CD4-positive, alpha-beta T cell treated with Interleukin-17A for 4 hours (primary cell): ENCODE measurements at places on chromosomes 13 and 19.
A peak's percentile ranks its signal among the peaks of the same experiment; 100 is the strongest.

- DNase-seq: no peak
Measured at GRCh38 chr19:40815223-40815622, 16.2 kb downstream of the EGLN2 start.

- no peak for DNase-seq
Measured at GRCh38 chr13:47258384-47258783, 361.5 kb upstream of the HTR2A start.

GRCh38 chr13:101425623-101426022 is 9.3 kb upstream of the NALCN start:
- no peak for DNase-seq

GRCh38 chr19:12994701-12995595 is at the start of gene NFIX:
NFIX (plus strand) TSS chr19:12995475; CDS start chr19:12995838, 363 bp downstream.
- DNase-seq: peak; percentile 75

- DNase-seq: no peak
Measured at GRCh38 chr19:46250076-46250735, 20.7 kb downstream of the IGFL1 start.

- DNase-seq: no peak
Measured at GRCh38 chr13:93505104-93505952, 278.7 kb downstream of the GPC6 start.

DNA sequence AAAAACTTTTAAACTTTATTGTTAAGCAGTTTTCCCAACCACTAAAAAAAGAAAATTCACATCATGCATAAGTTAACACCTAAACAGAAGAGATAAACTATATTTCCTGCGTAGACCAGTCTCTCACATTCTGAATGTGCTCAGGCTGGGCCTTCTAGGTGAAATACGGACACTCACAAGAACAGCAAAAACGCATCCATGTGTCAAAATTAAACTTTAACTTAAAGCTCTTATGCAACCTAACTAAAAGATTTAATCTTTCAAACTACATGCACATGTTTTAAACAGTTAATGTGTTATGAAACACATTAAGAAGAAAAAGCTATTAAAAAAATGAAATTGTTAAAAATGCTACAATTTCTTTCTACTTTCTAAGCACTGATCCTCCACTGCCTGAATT is 2.6 kb downstream of the SAFB2 start:
- DNase-seq: no peak

DNA sequence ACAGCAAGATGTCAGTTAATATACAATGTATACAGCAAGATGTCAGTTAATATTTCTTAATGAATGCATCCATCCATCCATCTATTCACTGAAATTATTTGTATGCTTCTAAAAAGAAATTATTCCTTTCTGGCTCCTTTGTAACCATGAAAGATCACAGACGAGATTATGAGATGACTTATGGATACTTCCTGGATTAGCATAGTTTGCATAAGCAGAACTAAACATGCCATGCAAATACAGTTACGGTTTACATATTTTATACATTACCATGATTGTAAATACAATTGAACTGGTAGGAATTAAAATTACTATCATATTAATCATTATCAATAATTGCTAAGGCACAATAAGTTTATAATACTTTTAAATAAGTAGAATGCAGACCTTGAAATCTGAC is 32.7 kb downstream of the NALCN start:
- DNase-seq: no peak

- no peak for DNase-seq
Measured at GRCh38 chr13:109516186-109516585, 270.2 kb downstream of the IRS2 start.

DNA sequence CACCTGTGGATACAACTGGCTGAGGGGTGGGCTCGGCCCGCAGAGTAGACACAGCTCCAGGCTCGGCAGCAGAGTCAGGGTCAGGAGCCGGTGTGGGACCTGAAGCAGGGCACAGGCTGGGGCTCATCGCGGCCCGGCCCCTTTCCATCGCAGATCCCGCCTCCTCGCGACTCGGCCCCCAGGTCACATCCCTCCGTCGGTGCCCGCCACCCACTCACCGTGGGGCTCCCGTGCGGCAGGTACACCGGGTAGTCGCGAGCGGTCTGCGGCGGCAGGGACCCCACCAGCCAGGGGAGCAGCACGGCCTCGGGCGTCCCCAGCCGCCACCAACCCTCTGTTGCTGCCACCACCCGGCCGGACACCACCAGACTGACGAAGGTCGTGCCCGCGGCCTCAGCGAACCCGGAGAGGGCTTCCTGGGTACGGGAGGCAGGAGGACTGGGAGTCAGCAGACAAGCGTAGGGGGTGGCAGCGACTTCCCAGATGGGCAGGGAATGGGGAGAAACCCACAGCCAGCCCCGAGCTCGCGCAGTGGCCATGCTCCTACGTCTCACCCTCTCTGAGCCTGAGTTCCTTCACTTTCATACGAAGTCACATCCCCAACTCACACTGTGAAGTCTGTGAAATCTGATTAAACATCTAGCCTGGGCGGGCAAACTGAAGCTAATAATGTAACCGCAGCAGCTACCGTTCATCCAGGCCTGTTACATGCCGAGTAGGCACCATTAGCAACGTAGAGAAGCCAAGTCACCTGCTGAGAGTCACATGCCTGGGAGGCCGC is 3.7 kb downstream of the FUZ start:
- peak; percentile 68 for DNase-seq

- DNase-seq: no peak
Measured at GRCh38 chr19:3443840-3444694, 36.3 kb downstream of the SMIM24 start.

- DNase-seq: peak; percentile 88
Measured at GRCh38 chr19:47186446-47187334, 44.3 kb downstream of the BBC3 start.

DNA sequence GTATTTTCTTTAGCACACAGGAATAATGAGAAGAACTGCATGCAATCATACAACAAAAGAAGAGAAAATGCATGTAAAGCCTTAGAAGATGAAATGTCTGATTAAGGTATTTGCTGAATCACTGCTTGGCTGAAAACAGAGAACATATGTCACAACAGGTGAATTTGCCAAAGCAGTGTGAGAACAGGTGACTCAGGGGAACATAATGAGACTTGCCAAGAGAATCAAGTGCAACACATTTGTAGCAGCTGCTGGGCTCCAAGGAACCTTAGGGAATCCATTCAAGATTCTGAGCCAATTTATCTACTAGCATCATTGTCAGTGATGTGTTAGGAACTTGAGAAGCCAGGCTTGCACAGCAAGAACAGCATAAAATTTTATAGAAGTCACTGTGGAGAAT is 273.1 kb downstream of the PCDH20 start:
- no peak for DNase-seq

- DNase-seq: peak; percentile 37
Measured at GRCh38 chr13:22061806-22062391, 391.0 kb downstream of the FGF9 start.

DNA sequence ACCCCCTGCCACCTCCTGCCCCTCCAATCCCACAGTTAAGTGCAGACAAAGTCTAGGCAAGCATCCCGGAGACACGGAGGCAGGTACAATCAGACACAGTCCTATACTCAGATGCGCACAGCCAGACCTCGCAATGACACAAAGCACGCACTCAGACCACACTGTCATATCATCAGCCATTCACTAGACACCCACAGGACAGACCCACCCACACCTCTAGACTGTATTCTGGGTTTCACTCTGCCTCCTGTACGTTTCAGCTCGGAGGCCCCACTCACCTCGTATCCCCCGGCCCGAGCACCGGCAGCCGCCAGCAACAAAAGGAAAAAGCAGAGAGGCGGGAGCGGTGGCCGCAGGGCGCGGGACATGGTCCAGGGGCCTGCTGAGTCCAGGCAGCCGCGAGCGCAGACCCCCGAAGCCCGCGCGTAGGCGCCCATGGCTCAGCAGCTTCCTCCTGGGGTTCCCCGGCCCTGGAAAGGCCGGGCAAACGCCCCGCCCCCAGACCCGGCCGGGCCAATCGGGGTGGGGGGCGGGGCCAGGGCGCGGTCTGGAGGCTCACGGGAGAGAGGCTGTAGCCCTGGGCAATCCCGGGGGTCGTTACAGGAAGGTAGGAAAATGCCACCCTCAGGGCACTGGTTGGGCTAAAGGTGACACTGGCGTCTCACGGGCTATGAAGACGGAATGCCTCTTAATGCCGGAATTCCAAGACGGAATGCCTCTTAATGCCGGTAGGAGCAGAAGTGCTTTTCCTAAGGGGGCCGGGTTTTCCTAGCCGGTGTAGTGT is at the start of the genes MAN2B1 and WDR83:
Gene MAN2B1 (minus strand): TSS at position 478 of the 784 bp plus-strand sequence. CDS start 41 bp downstream, at position 437.
Gene WDR83 (plus strand): TSS at position 543 of the 784 bp plus-strand sequence. CDS start 2,984 bp downstream, outside the sequence.
- DNase-seq: peak; percentile 89

DNA sequence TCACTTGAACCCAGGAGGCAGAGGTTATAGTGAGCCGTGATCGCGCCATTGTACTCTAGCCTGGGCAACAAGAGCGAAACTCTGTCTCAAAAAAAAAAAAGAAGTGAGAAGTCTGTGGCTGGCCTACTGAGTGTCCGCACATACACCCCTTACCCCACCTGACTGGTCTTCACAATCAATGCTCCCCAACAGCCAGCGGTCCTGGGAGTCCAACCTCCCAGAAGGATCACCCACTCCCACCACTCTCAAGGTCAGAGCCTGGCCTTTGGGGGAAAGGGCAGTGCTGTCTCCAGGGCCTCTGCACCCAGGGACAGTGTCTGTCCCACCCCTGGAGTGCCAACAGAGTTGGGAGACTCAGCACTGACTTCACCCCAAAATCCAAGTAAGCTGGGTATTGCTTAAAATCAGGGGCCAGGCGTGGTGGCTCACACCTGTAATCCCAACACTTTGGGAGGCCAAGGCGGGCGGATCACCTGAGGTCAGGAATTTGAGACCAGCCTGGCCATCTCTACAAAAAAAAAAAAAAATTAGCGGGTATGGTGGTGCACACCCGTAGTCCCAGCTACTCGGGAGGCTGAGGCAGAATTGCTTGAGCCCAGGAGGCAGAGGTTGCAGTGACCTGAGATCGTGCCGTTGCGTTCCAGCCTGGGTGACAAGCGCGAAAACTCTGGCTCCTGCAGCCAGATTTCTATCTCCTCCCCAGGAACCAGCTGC is 2.3 kb upstream of the CD320 start:
- no peak for DNase-seq

DNA sequence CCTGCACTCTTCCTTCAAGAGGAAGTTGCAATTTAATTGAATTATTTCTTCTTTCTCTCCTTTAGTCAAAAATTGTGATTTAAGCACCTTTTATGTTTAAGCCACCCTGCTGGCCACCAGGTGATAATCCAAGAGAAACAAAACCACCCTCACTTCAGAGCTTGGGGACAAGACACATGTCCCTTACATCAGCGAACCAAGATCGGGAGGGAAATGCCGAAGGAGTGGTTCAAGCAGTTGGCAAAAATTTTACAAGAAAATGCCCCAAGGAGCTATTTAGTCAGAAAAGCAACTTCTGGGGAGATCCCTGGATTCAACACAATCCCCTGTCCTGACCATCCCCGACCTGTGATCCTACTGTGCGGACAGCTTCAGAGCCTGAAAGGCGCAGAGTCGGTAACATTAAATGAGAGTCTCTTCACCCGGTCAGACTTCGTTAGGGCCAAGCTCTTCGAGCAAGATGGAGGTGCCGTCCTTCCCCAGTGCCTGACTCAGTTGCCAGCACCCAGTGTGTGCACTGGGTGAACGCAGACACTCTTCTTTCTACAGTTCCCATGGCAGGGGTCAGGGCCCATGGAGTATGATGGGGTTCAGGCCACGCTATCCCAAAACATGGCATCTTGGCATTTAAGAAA is 78.6 kb upstream of the TM9SF2 start:
- no peak for DNase-seq

- peak; percentile 54 for DNase-seq
Measured at GRCh38 chr19:11405846-11406643, 13.1 kb downstream of the RGL3 start.

- DNase-seq: no peak
Measured at GRCh38 chr19:33668968-33669367, 47.2 kb downstream of the CHST8 start.

GRCh38 chr13:79481685-79482052 is 714 bp downstream of the NDFIP2 start:
- DNase-seq: peak; percentile 57

GRCh38 chr13:22076658-22077057 is 405.8 kb downstream of the FGF9 start:
- DNase-seq: no peak
